Effector memory CD4-positive, alpha-beta T cell (primary cell): ENCODE measurements at places on chromosomes 6 and 20.

GRCh38 chr6:79467716-79468115 lies 69.5 kb downstream of the LCA5 start:
- peaks cover 2% of the 10 kb centered on the region for H3K27me3 ChIP-seq
- no peak for DNase-seq
- H3K27ac ChIP-seq: no peak overlapping the region
- H3K36me3 ChIP-seq: no peaks in the 10 kb centered on the region
- H3K4me1 ChIP-seq: no peaks in the 10 kb centered on the region

GRCh38 chr6:2857580-2858337 lies 16.1 kb upstream of the SERPINB1 start:
- DNase-seq: peak; percentile 81
- H3K4me3 ChIP-seq: peak overlapping the region; percentile 36
- H3K27ac ChIP-seq: peak overlapping the region; percentile 95
- H3K36me3 ChIP-seq: no peaks in the 10 kb centered on the region
- H3K4me1 ChIP-seq: peaks cover 75% of the 10 kb centered on the region

DNA sequence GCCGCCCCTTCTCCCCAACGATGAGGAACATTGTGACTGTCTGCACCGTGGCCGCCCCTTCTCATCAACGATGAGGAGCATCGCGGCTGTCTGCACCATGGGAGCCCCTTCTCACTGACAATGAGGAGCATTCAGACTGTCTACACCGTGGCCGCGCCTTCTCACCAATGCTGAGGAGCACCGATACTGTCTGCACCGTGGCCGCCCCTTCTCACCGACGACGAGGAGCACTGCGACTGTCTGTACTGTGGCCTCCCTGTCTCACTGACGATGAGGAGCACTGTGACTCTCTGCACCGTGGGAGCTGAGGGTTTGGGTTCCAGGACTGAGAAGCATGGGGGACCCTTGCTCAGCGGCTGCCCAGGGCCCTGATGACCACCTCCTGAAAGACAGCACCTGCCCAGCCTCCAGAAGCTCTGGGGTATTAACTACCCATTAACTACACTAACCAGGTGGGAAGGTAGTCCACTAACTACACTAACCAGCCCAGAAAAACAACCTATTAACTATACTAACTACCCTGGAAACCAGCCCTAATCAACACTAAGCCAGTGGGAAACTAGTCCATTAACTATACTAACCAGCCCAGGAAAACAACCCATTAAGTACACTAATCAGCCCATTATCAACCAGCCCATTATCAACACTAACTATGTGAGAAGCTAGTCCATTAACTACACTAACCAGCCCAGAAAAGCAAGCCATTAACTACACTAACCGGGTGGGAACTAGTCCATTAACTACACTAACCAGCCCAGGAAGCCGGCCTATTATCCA lies 116.9 kb downstream of the TAF4 start:
- no peak overlapping the region for H3K27ac ChIP-seq
- no peaks in the 10 kb centered on the region for H3K36me3 ChIP-seq
- no peak for DNase-seq
- peaks cover 5% of the 10 kb centered on the region for H3K27me3 ChIP-seq
- no peaks in the 10 kb centered on the region for H3K4me1 ChIP-seq

- H3K4me1 ChIP-seq: no peaks in the 10 kb centered on the region
- H3K27me3 ChIP-seq: no peaks in the 10 kb centered on the region
- no peak for DNase-seq
- H3K36me3 ChIP-seq: no peaks in the 10 kb centered on the region
- no peak overlapping the region for H3K27ac ChIP-seq
- H3K4me3 ChIP-seq: no peak overlapping the region
Observed at GRCh38 chr20:22716821-22717351, 132.5 kb upstream of the FOXA2 start.

- DNase-seq: no peak
- no peaks in the 10 kb centered on the region for H3K36me3 ChIP-seq
- no peaks in the 10 kb centered on the region for H3K4me1 ChIP-seq
- H3K27ac ChIP-seq: no peak overlapping the region
Observed at GRCh38 chr6:124999105-124999764, 37.0 kb downstream of the RNF217 start.

- no peaks in the 10 kb centered on the region for H3K36me3 ChIP-seq
- no peak overlapping the region for H3K27ac ChIP-seq
- no peaks in the 10 kb centered on the region for H3K4me1 ChIP-seq
- no peak overlapping the region for H3K4me3 ChIP-seq
- no peak for DNase-seq
- H3K27me3 ChIP-seq: no peaks in the 10 kb centered on the region
Observed at GRCh38 chr6:154705471-154706113, 27.6 kb upstream of the SCAF8 start.

DNA sequence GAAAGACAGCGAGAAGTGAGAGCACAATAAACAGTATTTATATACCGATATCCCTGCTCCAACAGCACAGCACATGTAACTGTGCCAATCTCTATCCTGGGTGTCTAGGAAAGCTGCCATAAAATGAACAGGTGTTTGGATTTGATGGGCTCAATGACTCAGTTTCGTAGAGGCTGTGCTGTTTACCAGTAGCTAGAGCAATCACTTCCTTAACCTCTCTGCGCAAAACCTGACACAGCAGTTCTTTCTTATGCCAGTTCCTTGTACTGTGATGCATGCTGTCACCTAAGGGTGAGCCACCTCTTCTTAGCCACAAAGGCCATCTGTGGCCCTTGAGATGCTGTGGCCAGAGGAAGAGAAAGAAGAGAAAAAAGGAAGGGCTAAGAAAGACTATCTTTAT lies 59.3 kb downstream of the SHPRH start:
- DNase-seq: no peak
- no peak overlapping the region for H3K27ac ChIP-seq
- no peaks in the 10 kb centered on the region for H3K27me3 ChIP-seq
- H3K4me1 ChIP-seq: no peaks in the 10 kb centered on the region
- H3K36me3 ChIP-seq: peaks cover 18% of the 10 kb centered on the region
- no peak overlapping the region for H3K4me3 ChIP-seq

DNA sequence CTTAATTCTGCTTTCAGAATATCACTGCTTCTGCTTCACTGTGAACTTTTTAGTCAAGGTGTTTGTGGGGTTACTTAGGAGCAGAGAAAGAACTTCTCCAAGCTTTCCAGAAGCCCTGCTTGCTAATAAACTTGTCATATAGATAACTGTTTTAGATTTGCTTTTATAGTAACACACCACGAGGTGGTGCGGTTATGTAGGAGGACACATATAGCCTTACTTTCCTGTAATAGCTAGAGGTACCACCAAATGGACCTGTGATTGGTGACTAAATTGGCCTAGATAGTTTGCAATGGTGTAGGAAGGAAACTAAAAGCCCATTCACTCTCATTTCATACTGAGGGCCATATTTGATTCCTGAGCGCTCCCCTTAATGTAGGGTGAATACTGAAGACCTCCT lies 52.3 kb upstream of the BCLAF1 start:
- H3K27me3 ChIP-seq: no peaks in the 10 kb centered on the region
- DNase-seq: no peak
- no peaks in the 10 kb centered on the region for H3K4me1 ChIP-seq

DNA sequence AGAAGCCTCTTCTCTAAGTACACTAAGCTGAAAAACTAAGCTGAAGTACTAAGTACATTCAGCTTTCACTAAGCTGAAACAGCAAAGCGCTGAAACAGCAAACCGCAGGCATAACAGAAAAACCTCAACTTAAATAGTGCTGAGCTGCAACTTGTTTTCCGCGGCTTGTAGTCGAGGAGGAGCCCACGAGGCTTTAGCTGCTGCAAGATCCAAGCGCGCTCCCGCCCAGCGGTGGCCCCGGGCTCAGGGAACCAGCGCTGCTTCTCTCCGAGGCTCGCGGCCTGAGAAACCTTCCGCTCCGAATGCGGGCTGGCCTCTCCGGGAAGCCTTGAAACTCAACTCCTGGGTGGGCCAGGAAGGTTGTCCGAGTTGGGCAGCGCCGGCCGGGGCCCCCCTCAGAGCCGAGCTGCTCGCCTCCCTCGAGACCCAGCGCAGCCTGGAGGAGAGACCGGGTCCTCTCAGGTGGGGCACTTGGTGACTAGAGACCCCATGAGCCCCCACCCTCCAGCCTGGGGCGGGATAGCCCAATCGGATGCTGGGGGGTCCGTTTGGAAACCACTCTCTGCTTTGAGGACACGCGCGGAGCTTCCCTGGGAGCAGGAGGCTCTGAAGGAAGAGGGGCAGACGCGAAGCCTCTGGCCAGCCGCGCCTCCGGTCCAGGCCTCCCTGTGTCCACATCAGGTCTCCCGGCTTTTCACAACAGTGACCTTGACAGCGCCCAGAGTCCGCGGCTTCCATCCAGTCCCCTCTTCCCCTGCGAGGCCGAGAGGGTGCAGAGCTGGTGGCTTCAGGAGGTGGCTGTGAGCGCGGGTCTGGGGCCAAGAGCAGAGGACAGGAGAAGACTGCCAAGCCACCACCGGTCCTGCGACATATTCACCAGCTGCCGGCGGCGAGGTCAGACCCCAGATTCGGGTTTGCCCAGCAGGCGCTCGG lies 38.1 kb upstream of the HLA-E start:
- no peaks in the 10 kb centered on the region for H3K36me3 ChIP-seq
- no peak overlapping the region for H3K27ac ChIP-seq
- DNase-seq: no peak
- H3K4me1 ChIP-seq: peaks cover 35% of the 10 kb centered on the region
- peaks cover 41% of the 10 kb centered on the region for H3K27me3 ChIP-seq
- H3K4me3 ChIP-seq: peak overlapping the region; percentile 37

DNA sequence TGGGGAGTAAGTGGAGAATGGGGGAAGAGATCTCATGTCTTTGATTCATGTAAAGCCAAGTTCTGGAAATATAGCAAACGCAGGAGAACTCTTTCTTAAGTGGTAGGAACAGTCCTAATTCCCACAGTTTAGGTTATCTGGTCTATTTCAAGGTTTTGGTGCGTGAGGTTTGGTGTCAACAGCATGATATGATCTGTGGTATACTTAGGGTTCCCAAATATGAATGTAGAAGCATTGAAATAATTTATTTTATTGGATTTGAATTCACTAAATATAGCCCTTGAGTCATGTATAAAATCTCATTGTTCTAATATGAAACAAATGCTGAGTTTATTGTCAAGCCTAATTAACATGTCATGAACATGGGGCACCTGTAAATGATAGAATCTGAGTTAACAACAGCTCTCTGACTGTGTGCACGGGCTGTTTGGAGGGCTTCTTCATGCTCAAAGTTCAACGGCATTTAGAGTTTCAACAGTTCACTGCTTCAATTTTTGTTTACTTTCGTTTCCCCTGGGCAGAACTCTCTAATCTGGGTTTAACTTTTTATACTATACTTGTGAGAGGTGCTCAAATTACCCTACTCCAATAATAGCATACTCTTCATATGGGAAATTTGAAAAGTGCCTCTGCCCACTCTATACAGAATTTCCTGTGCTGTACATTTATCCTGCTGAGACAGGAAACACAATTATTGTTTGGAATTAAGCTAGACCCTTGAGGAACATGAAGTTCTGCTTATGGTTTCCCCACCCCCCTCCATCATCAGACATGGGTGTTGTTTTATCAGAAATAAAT lies 236.3 kb upstream of the ZNF217 start:
- H3K4me3 ChIP-seq: peak overlapping the region; percentile 35
- H3K27ac ChIP-seq: peak overlapping the region; percentile 41
- DNase-seq: no peak
- H3K36me3 ChIP-seq: no peaks in the 10 kb centered on the region
- H3K27me3 ChIP-seq: no peaks in the 10 kb centered on the region

DNA sequence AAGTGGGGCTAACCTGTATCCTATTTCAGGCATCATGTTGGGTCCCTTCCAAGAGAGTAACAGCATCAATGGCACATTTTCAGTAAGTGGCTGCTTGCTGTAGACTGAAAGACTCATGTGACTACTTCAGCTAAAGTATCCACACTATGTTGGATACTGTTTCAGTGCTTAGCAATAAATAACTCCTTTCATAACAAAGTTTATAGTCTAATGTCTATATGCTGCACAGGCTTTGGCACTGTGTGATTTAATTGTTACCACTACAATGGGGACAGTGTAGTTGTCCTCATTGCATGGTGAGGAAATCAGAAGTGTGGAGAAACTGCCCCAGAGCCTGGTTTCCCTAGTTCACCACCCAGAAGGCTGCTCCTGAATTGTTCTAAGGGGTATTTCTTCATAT lies 318.0 kb upstream of the PTCHD4 start:
- no peak overlapping the region for H3K27ac ChIP-seq
- no peaks in the 10 kb centered on the region for H3K27me3 ChIP-seq
- H3K36me3 ChIP-seq: no peaks in the 10 kb centered on the region
- no peak for DNase-seq
- H3K4me3 ChIP-seq: no peak overlapping the region

GRCh38 chr6:118859517-118860064 lies 34.4 kb upstream of the ASF1A start:
- no peak overlapping the region for H3K4me3 ChIP-seq
- no peak overlapping the region for H3K27ac ChIP-seq
- no peaks in the 10 kb centered on the region for H3K27me3 ChIP-seq
- no peaks in the 10 kb centered on the region for H3K36me3 ChIP-seq
- DNase-seq: no peak
- peaks cover 7% of the 10 kb centered on the region for H3K4me1 ChIP-seq

DNA sequence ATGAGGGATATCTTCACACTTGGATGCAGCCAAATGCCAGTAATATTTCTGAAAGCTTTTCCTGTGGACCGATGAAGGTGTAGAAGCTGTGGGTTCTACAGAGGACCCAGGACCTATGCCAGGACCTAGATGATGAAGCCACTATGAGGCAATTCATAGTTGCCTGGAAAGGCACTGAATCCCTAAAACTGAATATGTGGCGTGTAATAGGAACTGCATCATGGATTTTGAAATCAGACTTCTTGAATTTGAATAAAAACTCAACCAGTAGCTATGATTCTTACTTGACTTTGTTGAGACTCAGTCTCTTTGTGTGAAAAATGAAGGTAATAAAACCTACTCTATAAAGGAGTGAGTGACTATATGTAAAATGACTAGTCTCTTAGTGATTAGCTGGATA lies 89.9 kb upstream of the SGK1 start:
- no peak overlapping the region for H3K4me3 ChIP-seq
- H3K36me3 ChIP-seq: no peaks in the 10 kb centered on the region
- DNase-seq: no peak
- H3K27me3 ChIP-seq: no peaks in the 10 kb centered on the region
- H3K27ac ChIP-seq: no peak overlapping the region

DNA sequence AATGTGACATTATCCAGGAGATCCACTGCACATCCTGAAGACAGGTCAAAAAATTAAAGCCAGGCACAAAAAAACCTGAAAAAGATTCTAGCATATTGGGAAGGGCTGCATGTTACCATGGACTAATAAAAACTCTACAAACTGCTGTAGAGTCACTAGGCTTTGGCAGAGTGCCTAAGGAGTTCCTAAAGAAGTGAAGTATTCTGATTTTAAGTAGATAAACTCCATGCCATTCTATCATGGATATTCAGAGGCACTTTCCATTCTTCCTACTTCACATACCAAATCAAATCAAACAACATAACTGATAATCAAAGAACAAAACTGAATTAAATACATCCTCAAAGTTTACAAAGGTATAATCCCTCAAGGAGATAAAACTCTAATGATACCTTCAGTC lies 3.0 kb upstream of the MBOAT1 start:
- H3K4me1 ChIP-seq: peaks cover 17% of the 10 kb centered on the region
- H3K4me3 ChIP-seq: no peak overlapping the region

GRCh38 chr6:157830354-157831017 lies 7.4 kb downstream of the SNX9 start:
- H3K27me3 ChIP-seq: no peaks in the 10 kb centered on the region
- no peaks in the 10 kb centered on the region for H3K36me3 ChIP-seq
- DNase-seq: no peak
- no peak overlapping the region for H3K27ac ChIP-seq
- H3K4me3 ChIP-seq: no peak overlapping the region
- H3K4me1 ChIP-seq: peaks cover 8% of the 10 kb centered on the region
